NCI-H146 (cell line): ENCODE measurements at places on chromosomes 11 and 22.

GRCh38 chr11:126214841-126215240, 3.3 kb downstream of the FAM118B start:
- no peak for DNase-seq

GRCh38 chr11:75537740-75538139, 12.0 kb upstream of the GDPD5 start:
- no peak for DNase-seq

DNA sequence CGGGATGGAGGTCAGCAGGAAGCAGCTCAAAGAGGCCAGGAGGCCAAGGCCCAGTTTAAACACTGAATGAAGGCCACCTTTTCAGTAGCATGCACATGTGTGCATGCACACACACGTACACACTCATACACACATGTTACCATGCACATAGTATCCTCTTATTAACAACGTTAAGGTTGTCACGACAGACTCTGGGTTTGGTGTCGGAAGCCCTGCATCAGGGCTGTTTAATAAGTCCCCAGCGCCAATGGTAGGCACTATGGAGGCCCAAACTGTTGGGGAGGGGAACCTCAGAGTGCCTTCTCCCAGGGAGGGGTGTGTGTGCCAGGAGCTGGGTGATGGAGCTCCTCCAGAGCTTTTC, 39.5 kb upstream of the ADA2 start:
- DNase-seq = no peak

- DNase-seq = no peak
Observed at GRCh38 chr11:34451053-34451452, 12.3 kb downstream of the CAT start.

DNA sequence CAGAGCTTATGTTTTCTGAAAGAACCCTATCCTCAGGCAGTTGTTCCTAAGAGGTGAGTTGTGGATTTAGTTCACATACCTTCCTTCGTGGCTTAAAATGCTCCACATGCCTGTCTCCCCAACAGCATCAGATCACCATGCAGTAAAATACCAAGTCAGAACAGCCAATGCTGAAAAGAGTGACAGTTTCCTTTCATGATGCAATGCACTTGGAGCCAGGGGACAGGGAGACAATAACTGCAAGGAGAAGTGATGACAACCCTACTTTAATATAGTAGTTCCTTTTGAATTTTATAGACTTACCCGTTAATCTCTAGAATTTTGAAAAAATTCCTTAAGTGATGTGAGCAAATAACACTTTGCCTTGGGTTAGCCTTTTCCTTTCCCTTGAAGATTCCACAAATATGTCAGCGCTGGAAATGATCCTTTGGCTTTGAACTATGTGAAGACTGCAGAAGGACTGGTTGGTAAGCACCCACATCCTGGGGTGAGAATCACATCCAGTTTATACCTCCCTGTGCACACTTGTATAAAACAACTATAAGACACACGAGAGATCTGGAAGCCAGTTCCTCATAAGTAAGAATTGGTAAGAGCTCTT, 71.2 kb downstream of the PIWIL4 start:
- no peak for DNase-seq

DNA sequence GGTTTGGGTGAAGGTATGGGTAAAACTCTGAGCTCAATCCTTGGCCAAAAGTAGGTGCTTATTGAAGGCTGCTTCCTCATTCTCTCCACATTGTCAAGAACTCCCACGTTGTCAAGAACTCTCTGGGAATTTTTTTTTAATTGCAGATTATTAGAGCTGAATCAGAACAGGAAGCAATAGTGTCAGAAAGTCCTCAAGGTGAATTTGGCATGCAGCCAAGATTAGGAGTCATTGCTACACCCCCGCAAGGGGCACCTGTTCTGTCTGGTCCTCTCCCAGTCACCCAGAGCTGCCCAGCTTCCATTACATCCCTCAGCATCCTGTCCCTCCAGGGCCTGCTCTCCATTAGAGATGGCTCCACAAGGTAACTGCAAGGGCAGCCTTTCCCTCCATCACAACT, 996.5 kb downstream of the OPCML start:
- DNase-seq = peak; percentile 47

DNA sequence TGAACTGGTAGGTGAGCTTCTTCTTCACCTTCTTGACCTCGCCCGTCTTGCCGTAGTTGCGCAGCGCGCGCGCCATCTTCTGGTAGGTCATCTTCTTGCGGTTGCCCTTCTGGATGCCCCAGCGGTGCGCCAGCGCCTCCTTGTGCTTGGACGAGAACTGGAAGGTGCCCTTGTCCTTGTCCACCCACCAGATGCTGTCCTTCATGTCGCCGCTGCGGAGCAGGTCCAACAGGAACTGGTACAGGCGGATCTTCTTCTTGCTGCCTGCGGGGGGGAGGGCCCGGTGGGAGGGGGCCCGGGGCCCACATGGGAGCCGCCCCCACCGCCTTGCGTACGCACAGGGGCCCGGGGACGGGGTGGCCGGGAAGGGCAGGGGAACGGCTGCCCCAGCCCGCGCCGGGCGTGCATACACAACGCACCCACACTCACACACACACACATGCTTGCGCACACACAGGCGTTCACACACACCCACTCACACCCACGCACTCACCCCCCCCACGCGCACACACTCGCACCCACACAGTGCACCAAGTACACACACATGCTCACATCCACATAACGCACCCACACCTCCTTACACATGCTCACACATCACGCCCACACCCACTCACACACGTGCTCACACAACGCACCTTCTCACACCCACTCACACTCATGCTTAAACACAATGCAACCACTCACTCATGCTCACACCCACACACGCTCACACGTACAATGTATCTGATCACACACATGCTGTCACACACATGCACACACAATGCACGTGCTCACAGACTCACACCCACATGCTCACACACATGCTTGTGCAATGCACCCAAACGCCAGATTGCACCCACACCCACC, 3.0 kb upstream of the MYBPC3 start:
- peak; percentile 96 for DNase-seq

DNA sequence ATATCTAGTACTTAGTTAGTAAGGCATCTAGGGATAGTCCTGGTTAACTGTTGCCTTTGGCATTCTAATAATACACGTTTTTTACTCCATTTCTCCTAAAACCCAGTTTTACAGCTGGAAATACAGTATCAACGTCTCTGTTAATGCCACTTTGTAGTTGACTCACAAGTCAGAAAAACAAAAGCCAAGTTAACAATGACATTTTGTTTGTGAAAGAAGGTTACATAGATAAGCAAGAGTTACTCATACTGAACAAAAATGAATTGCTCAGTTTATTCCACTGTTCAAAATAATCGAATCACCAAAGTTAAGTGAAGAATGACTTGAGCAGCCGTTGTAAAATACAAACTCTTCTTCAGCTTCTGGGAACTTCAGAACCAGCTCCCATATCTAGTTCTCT, 540.3 kb downstream of the ETS1 start:
- DNase-seq = no peak

DNA sequence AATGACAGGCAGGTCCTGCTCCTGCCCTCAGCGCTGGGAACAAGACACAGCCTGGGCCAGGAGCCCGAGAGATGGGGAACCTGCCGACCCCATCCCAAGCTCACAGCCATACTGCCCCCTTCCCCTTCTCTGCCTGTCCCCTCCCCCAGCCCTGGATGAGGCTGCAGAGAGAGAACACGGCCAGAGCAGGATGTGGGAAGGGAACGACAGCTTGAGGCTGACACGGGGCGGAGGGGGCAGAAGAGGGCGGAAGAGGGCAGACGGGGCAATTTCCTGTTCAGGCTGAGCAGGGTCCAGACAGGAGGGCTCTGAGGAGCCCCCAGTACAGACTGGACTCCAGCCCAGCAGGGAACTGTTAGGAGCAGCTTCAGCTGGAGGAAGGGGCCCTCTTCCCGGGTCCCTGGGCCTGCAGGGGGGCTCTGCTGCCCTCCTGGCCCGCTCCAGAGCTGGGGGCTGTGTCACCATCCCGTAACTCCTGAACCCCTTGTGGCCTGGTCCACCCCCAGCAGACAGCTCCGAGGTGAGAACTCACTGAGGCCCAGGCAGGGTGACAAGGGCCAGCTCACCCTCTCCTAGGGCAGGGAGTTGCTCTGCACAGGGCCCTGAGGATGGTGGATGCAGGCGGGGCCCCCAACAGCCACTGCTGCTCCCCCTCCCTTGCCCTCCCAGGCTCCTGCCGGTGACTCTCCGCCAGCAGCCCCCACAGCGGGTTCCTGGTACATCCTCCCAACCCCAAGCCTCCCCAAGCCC, 5.7 kb downstream of the CTSD start:
- DNase-seq = no peak

DNA sequence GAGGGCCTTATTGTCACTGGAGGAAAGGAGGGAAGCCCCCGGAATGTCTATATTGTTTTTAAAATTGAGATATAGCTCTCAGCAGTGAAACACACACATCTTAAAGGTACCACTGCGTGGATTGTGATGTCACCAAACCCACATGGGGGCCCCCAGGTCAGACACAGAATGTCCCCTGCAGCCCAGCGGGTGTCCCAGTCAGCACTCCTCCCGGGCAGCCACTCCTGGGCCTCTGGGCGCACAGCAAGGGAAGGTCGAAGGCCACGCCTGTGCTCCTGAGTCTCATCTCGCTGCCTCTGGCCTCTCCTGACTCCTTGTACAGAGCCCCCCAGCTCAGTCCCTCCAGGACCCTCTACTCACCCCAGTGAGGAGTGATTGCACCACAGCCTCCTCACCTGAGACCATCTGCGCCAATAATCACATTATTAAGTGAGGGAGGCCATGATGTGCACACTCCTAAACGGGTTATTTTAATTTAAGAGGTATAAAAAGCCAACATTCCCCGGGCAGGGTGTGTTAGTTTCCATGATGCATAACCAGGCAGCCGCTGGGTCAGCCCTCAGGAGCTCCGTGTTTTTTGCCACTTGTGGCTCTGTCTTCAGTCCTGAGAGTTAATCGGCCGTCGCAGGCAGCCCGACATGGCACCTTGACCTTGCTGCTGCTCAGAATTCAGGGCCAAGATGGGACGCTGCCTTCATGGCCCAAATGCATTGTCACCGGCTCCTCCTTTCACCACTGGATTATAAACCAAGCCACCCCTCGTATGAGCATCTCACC, 1089.3 kb downstream of the BRD1 start:
- DNase-seq = no peak

- DNase-seq = peak; percentile 56
Observed at GRCh38 chr11:6655020-6655789, 404 bp downstream of the DCHS1 start.

DNA sequence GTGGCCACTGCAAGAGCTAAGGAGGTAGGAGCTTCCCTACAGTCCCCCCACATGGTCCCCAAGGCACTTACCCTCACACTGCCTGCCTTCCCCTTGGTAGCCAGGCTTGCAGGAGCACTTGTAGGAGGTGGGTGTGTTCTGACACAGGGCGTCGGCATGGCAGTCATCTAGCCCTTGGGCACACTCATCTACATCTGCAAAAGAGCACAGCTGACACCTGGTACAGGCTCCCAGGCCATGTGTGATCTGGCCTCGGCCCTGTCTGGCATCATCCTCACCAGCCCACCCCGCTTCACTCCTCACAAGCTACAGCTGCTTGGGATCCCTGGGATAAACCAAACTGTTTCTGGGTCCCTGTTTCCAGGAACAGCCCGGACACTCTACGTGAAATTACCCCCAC, 1.8 kb downstream of the SCUBE2 start:
- DNase-seq = no peak

DNA sequence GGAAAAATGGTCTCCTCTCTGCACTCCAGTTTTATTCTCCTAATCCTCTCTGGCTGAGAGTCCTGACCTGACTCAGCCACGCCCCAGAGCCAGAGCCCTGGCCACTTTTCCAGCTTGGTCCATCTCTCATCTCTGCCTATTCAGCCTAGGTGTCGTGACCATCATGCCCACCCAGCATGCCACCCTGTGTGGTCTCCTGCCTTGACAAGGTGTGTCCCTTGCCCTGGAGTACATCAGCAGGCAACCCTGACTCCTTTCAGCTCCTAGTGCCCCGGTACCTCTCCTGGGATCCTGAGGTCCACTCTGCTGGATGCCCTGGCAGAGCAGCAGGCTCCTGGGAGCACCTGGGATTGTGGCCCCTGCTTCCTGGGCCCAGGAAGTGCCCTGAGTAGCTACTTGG, 52.8 kb downstream of the ZNRF3 start:
- DNase-seq = no peak
